ENCODE measurements at places on chromosomes 7 and 10.

GRCh38 chr10:61071580-61071979 is 127.6 kb upstream of the RHOBTB1 start:
- no peak for DNase-seq

DNA sequence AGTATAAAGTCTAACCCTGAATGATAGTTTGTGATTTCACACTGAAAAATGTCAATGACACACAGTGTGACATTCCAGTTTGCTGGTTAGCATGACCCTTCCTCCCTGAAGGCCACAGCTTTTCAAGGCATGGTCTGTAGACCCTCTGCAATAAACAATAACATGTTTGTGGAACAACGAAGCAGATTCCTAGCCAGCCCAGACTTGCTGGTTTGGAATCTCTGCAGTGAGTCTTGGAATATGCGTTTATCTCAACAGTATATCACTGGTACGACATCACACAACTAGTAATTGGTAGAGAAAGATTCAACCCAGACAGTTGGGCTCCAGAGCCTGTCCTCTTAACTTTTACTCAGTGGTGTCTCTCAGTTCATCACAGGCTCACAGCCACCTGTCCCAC is 23.7 kb upstream of the DUSP5 start:
- DNase-seq: no peak

DNA sequence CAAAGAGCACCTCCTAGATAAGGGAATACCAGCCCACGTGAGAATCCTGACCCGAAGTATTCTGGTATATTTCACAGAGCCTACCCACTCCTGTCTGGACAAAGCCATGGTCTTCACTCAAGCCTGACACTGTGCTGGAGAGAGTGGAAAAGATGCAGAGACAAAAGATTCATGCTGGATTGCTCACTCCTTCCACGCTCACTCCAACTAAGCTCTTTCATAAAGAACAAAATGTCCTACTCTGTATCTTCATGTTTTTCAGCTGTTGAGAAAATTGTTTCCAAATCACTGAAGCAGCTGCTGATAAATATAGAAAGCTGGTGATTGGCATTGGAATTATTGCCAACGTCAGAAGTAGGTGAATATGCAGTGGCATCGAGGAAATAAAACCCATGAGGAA is 106.0 kb downstream of the ABLIM1 start:
- no peak for DNase-seq

DNA sequence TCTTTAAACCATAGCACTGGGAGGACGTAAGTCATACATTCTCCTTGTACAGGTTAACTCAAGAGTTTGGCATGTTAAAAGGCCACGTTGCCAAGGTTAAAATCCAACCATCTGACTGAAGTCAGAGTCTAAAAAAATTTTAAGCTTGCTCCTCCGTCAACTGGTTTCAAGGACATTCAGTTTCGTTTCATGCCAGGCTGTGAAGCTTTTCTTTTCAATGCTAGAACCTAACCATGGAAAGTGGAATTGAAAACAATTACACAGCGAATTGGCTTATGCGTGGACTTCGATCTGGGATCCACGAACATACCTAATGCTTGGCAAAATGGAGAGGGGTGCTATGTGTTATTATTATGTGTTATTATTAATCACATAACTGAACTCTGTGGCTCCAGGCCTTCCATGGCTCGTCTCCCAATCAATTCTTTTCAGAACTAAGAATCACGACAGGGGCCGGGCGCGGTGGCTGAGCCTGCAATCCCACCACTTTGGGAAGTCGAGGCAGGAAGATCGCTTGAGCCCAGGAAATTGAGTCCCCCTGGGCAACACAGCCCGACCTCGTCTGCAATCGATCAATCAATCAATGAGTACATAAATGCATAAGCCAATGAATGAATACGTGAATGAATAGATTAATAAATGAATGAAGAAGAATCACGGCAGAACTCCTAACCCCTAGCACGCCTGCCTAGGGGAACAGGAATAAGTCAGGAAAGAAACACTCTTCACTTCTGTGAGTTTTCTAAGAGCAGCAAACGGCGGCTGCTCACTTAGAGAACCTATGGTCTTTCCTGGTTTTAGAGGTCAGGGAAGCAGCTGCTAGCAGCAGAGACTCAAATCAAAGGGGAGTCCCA is 733 bp upstream of the ARL5B start:
- no peak for DNase-seq

GRCh38 chr7:874031-874749 is 2.2 kb upstream of the GET4 start:
- no peak for DNase-seq

- DNase-seq: no peak
Observed at GRCh38 chr7:80876894-80877414, 41.9 kb downstream of the SEMA3C start.

DNA sequence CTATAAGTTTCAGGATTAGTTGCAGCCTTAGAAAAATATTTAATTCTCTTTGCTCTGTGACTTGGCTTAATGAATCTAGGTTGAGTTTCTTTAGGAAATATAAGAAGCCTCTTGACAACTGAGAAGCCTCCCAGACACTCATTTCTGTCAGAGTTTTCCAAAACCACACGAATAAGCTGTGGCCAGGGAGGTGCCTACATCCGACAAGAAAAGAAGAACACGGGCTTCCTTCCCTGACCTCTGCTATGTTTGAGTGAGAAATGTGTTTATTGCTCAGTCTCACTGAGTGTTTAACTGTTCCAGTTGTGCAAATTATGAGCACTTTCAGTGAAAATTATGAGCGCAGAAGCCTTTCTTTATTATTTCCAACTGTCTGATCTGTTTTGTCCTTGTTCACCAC is 105.0 kb downstream of the TRIL start:
- DNase-seq: no peak

DNA sequence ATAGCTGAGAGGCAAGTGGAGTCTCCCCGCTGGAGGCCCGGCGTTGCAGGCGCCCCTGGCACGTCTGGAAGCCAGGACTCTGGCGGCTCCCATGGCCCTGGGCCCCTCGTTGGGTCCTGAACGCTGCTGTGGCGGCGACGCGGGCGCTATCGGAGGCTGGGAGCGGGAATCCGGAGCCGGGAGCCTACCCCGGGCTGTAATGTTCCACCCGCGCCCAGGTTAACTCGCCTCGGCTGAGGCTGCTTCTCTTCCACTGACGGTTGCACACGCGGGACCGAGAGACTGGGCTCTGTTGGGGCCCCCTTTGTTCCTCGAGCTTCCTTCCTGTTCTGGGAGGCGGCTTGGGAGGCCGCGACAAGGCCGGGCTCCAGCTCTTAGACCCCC is 1.3 kb upstream of the HOXA5 start:
- peak; percentile 58 for DNase-seq

- DNase-seq: no peak
Observed at GRCh38 chr7:21966271-21966670, 20.6 kb upstream of the CDCA7L start.

DNA sequence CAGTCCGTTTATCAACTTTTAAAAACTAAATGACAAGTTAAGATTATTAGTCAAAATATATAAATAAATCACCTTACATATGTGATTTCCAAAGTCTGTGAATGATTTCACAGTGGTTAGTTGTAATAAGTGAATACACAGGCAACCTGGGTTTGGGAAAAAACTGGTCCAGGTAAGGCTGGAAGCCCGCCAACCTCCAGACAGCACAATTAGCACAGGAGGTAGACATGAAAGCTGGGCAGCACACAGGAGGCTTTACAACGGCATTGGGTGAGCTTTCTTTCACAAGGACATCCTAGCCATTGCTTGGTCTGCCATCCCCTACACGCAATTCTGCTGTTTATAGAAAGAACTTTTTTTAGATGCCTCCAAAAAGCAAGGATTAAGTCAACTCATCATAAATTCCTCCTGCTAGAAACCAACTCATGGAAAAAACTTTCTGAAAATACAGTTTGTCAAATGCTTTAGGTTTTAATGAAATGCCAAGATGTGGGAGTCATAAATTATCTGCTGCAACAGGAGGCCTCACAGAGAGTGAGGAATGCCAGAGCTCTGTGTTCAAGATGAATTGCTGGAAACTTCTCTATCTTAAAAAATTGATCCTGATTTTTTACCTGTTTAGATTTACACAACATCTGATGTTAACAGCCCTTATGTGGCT is 346.8 kb upstream of the NFE2L3 start:
- no peak for DNase-seq

- DNase-seq: no peak
Observed at GRCh38 chr7:137755846-137756651, 90.7 kb downstream of the DGKI start.

DNA sequence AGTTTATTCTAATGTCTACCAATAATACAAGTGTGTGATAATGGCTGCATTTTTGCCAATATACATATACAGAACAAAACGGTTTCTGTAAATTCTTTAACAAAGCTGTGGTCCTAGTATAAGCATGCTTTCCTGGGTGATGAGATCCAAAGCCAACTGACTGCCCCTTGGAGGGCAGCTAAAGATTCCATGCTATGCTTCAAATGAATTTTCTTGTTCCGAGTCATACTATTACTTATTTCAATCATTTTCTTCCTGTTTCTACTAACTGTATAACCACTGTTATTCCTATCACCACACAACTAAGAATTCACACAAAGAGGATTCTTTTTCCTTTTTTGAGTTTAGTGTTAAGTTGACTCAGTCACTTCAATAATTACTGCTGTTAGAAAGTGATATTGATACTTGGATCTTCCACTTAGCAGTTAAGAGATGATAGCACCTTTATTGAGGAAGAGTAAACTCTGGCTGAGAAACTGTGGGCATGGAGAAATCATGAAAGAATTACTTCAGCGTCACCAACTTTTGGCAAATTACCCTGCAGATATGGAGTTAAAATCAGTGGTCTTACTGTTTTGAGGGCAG is 197.5 kb downstream of the ARL4A start:
- DNase-seq: no peak

- DNase-seq: no peak
Observed at GRCh38 chr10:43315535-43316207, 48.8 kb upstream of the RASGEF1A start.

DNA sequence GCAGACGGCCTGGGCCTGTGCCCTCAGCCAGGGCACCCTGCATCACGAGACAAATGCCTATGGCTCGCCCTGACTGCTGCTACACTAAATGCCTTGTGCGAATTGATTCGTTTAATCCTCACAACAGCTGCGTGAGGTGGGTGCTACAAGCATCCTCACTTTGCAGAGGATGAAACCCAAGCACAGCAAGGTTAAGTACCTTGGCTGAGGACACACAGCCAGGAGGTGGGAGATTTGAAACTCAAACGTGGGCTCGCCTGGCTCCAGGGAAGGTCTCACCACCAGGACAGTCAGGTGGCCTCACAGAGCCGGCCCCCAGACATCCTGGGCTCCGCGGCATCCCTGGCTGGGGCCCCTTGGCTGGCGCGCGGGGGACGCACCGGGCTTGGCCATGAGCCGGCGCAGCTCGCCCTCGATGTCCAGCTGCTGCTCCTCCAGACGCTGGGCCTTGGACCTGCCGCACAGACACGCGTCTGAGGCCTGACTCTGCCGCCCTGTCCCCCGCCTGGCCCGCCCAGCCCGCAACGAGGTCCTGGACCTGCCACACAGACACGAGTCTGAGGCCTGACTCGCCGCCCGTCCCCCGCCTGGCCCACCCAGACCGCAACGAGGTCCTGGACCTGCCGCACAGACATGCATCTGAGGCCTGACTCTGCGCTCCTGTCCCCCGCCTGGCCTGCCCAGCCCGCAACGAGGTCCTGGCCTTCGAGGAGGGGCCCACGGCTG is 22.0 kb downstream of the MICALL2 start:
- no peak for DNase-seq

- no peak for DNase-seq
Observed at GRCh38 chr7:83306502-83306901, 143.8 kb upstream of the PCLO start.

DNA sequence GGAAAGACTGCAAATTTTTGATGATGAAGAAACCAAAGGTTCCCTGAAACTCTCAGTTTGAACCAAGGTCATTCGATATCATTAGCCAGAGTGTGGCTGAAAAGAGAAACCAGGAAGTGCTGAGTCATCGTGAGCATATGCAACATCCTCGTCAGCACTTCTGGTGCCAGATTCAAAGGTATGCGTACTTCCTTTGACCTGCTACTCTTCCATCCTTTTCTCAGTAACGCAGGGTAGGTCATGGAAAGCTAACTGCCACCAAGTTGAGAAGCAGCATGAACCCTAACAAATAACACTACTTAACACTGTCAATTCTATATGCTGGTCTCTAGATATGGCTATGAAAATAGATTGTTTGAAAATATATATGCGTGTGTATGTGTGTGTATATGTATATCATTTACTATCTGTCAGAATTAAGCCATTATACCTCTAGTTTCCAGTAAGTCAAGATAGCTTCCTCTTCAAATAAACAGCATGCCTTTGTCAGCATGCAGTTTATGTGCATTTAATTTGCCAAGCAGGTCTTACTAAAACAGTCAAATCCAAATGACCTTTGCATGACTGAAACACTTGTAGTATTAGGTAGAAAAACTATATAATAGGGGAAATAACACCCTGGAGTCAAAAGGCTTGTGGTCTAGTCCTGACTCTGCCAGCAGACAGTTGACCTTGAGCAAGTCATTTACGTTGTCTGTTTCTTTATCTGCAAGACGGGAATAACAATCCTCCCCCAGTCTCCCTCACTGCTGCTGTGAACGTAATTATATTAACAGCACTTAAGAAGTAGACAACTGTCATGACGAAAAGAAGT is 26.4 kb downstream of the CDK6 start:
- peak; percentile 69 for DNase-seq

DNA sequence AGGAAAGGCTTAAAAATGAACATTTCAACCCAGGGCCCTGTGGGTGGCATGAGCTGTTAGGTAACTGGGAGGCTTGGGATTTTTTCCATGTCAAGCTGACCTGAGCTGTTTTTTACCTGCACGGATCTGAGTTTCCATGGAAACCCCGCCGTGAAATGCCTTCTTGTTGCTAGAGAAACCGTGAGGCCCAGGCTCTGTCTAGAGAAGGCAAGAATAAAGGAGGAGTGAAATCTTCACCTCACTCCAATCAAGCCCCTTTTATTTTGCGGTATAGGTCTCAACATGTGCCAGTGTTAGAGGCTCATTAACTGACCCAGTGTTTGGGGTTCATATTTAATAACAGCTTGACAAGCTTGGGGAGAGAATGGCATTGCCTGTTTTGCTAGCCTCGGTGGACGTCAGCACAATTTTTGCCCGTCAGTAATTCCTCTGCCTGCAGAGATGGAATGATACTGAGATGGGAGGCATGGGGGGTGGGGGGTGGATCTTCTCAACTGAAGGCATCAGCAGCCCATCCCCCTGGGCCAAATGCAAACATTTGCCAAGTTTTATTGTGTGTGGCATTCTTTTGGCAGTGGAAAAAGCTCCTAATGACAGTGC is 48.9 kb upstream of the PDCD4 start:
- DNase-seq: peak; percentile 61

DNA sequence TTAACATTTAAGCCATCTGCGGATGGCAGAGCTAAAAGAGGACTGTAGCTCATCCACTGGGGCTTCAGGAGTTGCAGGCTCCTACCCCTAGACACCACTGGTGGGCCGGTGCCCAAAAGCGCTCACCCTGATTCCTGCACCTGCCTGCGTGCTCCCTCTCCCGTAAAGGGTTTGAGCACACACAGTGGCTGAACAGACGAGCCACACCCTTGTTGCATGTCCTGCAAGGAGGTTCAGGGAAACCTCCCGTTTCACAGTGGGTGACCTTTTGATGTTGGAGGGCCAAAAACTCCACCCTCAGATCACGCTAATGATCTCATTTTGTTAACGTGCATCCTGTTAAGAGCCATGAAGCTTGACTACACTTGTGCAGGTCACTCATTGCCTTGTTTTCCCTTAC is 37.9 kb downstream of the SYPL1 start:
- DNase-seq: no peak

- DNase-seq: no peak
Observed at GRCh38 chr10:133415752-133416151, 8.7 kb downstream of the SPRN start.

All from ascending aorta (tissue), 2 donors.